CD8-positive, alpha-beta memory T cell (primary cell): ENCODE measurements at places on chromosomes 1 and 21. TPM values are rescaled to one million over a fixed set of nuclear protein-coding genes. Genes with fewer than 3 reads are reported as not detected.

Gene CELA2A
- not detected for total RNA-seq

Gene TMEM39B
- total RNA-seq: 25.8 TPM

Gene PCBP3
- 0.31 TPM for total RNA-seq

DNA sequence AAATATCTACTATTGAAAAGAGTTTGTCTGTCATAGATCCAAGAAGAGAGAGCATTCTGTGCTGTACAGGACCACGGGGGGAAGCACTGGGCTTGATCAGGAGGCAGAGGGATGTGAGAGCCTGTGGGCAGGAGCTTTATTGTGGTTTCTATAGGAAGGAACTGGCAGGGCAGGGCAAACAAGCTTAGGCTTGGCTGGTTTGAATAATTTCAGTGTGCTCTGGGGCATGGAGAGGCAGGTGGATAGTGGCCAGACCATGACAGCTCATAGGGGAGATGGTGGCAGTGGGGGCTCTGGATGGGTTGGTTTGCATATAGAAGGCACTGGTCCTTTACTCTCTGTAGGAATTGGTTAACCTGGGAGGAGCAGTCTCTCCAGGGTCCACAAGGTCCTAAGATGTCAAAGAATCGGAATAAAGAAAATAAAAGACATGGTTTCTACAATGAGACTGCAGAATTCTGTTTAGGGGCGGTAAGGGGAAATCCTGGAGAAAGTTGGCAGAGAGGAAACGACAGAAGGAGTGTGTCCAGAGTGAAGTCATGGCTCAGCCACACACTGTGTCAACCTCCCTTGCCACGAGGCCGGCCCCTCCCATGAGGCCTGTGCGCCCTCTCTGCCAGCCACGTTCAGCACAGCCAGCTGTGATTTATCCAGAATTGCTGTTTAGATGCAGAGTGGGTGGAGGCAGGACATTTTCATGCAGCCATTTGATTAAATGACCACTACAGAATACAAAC lies 81.7 kb upstream of the PGBD5 start:
- no peak for DNase-seq

GRCh38 chr1:108072212-108072611 lies 107.2 kb upstream of the VAV3 start:
- DNase-seq: no peak

- DNase-seq: no peak
Observed at GRCh38 chr1:41481109-41481775, 3.2 kb downstream of the EDN2 start.

Gene LCE3E
- total RNA-seq: not detected

GRCh38 chr1:151867321-151867720 lies 13.8 kb upstream of the THEM5 start:
- DNase-seq: no peak

GRCh38 chr1:43703836-43704235 lies 3.5 kb upstream of the ST3GAL3 start:
- DNase-seq: no peak

Gene CYP4A22
- not detected for total RNA-seq

Gene GORAB
- total RNA-seq: 15.1 TPM

DNA sequence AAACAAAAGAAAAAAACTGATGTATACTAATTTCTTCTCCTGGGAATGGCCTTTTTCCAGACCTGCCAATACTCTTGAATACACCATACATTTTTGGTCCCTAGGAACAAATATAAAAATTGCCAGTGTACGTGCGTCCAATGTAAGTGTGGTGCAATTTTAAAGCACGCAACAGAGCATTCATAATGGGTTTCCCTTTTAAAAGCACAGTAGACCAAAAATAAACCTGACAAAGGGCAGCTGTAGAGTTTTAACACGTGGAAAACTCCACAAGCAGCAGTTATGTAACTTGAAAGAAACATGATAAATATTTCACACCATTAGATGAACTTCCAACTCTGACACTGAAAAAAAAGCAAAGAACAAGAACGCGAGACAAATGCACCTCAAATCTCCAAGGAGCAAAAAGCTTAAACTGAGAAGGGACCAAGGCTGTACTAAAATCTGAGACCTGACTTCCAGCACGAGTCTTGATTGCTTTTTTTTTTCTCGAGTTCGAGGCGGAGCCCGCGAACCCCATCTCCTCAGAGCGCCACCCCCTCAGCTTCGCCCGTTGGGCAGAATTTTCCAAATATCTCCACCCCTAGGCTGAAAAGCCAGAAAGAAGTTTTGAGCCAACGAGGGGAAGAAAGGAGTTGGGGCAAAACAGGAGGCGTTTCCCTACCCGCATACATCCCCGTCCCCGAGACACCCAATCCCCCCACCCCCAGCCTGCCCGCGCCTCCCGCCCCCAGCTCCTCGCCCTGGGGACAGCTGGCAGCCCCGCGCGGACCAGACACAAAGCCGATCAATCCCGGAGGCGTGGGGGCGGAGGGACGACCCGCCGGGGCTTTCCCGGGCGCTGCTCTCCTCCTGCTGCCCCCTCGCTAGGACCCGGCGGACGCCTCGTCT lies at the start of gene JAM2:
JAM2 (plus strand) TSS at position 599 of the 891 bp plus-strand sequence. CDS start 564 bp downstream, outside the sequence.
- peak; percentile 22 for DNase-seq

- no peak for DNase-seq
Observed at GRCh38 chr21:16324630-16325029, 594.8 kb downstream of the USP25 start.

Gene MYBPH
- total RNA-seq: not detected

DNA sequence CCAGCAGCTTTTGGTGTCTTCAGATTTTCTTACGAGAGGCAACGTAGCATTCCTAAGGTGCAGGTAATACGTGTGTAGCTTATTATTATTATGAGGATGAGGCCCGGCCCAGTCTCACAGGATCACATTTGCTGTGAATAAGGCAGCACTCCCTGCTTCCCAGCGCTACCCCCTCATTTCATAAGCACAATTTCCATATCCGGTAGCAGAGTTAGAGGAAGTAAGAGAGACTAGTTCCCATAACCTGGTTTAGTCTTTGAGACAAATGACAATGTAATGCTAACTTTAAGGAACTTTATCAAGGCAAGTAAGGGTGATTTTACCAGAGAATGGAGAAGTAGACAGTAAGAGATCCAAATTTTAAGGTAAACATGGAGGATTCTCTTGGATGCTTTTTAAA lies 14.6 kb upstream of the LMO4 start:
- no peak for DNase-seq

Gene CD1D
- not detected for total RNA-seq

Gene TTC24
- total RNA-seq: 7.3 TPM

Gene LENEP
- 0.62 TPM for total RNA-seq

- no peak for DNase-seq
Observed at GRCh38 chr1:185445594-185445993, 128.6 kb upstream of the IVNS1ABP start.

GRCh38 chr1:245715291-245715701 lies 560.5 kb downstream of the KIF26B start:
- DNase-seq: no peak

DNA sequence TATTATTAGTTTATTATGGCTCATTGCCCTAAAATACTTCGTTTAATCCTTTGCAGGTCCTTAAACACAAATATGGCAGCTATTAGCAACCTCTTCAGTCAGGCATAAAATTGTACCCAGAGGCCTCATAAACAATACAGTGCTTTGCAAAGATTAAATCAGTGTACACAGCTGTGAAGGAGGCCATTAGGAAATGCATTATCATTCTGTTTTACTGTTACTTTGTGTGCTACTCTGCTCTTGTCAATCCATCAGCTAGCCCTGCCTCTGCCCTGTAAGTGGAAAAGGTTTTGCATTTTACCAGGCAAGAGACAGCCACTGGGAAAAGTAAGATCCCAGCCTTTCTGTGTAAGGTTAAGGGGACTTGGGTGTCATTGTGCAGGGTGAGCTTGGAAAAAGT lies 415.7 kb upstream of the DAB1 start:
- DNase-seq: no peak

- DNase-seq: no peak
Observed at GRCh38 chr1:152811671-152812070, at the start of gene LCE1B. Gene LCE1B (plus strand): TSS chr1:152811971. CDS start chr1:152812447, 476 bp downstream.

GRCh38 chr1:27868556-27868931 lies 3.8 kb upstream of the THEMIS2 start:
- no peak for DNase-seq

Gene PRAMEF1
- not detected for total RNA-seq

- DNase-seq: no peak
Observed at GRCh38 chr1:44499306-44499705, 94.3 kb downstream of the RNF220 start.

- no peak for DNase-seq
Observed at GRCh38 chr1:240178366-240178765, 86.7 kb downstream of the FMN2 start.

DNA sequence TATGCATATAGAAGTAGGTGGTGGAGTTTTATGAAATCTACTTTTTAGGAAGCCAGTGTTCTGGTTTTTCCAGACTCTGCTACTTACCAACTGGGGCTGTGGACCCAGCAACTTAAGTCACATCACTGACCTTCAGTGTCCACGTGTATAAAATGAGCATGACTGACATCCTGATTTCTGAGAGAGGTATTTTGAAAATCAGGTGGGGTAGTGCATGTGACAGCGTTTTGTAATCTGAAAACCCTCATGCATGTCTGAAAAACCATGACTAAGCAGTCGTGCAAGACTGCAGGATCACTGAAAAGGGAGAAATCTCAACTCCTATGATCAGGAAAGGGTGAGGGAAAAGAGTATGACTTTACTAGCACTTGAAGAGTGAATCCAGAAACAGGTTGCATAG lies 26.1 kb downstream of the CR1L start:
- DNase-seq: no peak

DNA sequence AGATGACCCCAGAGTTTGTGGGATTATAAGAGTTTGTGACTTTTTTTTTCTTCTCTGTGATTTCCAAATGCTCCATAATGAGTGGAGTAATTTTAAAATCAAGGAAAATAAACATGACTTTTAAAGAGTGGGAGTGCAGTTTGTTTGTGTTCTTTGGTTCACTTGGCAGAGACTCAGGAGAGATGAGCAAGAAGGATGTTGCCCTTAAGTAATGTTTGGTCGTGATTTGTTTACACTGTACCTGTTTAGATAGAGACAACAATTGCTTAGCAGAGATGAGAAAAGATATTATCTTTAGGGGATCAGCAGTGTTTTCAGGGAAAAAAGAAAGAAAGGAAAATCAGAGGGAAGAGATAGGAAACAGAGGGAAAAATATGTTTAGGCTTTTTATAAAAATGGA lies 170.8 kb downstream of the ADSS2 start:
- no peak for DNase-seq

DNA sequence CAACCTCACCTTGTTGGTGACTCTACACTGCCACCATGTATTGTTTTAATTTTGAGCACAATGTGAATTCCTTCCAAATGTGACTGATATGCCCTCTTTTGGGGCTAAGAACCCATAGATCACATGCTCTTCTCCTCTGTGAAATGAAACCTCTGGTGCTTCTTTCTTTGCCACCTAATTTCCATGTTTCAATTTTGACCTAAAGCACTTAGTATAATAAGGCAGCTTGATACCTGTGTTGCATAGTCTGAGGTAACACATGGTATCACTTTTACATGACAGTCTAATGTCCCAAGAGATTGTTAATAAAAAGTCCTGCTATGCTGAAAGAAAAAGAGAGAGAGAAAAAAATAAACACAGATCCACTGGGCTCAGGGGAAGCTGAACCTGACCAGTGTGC lies 24.2 kb downstream of the CLEC20A start:
- DNase-seq: no peak

DNA sequence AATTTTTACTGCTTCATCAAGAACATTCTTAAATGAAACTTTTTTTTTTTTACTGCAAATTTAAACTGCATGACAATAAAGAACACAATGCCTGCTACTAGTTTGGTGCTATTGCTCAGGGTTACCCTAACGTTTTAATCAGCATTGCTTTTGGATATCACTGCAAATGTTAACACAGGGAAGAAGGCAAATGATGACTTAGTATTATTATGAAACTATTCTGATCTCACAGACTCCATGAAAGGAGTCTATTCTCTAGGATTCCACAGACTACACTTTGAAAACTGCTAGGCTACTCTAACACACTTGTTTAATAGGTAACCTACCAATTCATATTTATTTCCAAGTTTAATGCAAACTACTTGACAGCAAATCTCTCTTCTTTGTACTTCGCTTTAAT lies 49.8 kb downstream of the GATAD2B start:
- DNase-seq: no peak

GRCh38 chr1:169132512-169133227 lies 26.2 kb downstream of the ATP1B1 start:
- DNase-seq: no peak
